Activated naive CD8-positive, alpha-beta T cell treated with anti-CD3 and anti-CD28 coated beads for 36 hours (primary cell): ENCODE measurements at places on chromosomes 11 and 22. TPM values are rescaled to one million over a fixed set of nuclear protein-coding genes. Genes with fewer than 3 reads are reported as not detected.

- H3K4me3 ChIP-seq = no peak overlapping the region
- no peak for DNase-seq
- peaks cover 4% of the 10 kb centered on the region for H3K36me3 ChIP-seq
- H3K27ac ChIP-seq = no peak overlapping the region
- no peaks in the 10 kb centered on the region for H3K4me1 ChIP-seq
Measured at GRCh38 chr11:132490978-132491377, 1041.3 kb downstream of the OPCML start.

GRCh38 chr11:44637487-44637886, 72.0 kb downstream of the CD82 start:
- H3K27ac ChIP-seq = no peak overlapping the region
- no peak overlapping the region for H3K4me3 ChIP-seq
- H3K27me3 ChIP-seq = peaks cover 20% of the 10 kb centered on the region
- H3K4me1 ChIP-seq = peaks cover 4% of the 10 kb centered on the region
- H3K36me3 ChIP-seq = no peaks in the 10 kb centered on the region
- no peak for DNase-seq

DNAJB13 gene
- total RNA-seq = 0.18 TPM

LRRC55 gene
- total RNA-seq = not detected

APBB1 gene
- total RNA-seq = 29.2 TPM

ANO9 gene
- total RNA-seq = 22.2 TPM
